ENCODE measurements at places on chromosomes 7 and 10. TPM values are rescaled to one million over a fixed set of nuclear protein-coding genes. Genes with fewer than 3 reads are reported as not detected.

DNA sequence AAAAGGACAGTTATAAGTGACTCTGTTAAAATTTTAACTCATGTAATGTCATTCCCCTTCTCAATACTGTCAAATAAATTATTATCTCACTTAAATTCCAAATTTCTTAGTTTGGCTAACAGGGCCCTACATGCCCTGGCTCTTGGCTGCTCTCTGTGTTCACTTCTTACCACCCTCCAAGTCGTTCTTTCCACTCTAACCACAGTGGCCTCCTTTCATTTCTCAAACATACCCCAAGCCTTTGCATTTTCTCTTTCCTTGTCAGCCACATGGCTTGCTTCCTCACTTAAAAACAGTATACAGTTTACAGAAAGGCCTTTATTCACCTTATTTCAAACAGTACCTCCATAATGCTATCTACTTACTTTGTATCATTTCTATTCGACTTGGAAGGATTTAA lies 737.1 kb upstream of the ZWINT start:
- DNase-seq: no peak

DNA sequence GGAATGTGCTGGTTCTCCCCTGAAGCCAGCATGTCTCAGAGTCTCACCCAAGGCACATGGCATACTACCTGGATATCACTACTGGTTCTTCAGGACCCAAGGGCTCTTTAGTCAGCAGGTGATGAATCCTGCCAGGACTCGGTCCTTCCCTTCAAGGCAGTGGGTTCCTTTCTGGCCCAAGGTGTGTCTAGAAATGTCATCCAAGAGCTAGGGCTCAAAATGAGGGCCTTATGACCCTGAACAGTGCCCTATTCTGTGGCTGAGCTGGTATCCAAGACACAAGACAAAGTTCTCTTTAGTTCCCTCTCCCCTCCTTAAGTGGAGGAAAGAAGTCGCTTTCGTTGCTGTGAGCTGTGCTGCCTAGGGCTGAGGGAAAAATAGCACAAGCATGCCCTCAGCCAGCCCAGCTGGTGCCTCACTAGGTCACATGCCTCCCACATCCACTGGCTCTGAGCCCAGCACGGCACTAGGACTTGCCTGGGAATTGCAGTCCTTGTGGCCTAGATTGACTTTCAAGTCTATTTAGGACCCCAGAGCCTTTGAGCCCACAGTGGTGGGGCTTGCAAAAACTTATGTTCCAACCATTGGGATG lies 106.0 kb downstream of the BMS1 start:
- DNase-seq: no peak

- no peak for DNase-seq
Observed at GRCh38 chr7:155374276-155375252, 76.9 kb downstream of the INSIG1 start.

DNA sequence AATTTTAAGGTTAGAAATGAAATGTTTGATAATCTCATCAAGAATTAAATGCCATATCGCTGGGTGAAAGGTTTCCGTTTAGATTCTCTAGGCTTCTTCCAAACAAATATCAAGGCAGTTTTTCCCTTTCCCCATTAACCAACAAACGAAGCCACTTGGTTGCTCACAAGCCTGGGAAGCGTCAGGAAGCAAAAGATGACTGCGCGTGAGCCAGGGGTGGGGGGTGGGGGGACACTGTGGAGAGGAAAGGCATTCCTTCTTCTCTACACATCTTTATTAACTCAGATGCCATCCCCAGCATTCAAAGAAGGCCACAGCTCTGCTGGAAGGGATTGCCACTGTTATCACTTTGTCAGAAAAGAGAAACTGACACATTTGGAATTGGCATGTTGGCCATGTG lies 207.1 kb downstream of the TRIL start:
- DNase-seq: no peak

DNA sequence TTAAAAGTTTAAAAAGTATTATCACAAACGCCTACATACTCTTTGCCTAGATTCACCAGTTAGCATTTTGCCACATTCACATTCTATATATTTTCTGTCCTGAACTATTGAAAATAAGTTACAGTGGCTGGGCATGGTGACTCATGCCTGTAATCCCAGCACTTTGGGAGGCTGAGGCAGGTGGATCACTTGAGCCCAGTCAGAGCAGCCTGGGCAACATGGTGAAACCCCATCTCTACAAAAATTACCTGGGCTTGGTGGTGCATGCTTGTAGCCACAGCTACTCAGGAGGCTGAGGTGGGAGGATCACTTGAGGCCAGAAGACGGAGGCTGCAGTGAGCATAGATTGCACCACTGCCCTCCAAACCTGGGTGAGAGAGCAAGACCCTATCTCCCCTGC lies 5.3 kb downstream of the ARPC1A start:
- no peak for DNase-seq

FAM20C gene
- 52.6 TPM for total RNA-seq

- peak; percentile 24 for DNase-seq
Observed at GRCh38 chr10:111209692-111210091, 132.9 kb downstream of the ADRA2A start.

DNA sequence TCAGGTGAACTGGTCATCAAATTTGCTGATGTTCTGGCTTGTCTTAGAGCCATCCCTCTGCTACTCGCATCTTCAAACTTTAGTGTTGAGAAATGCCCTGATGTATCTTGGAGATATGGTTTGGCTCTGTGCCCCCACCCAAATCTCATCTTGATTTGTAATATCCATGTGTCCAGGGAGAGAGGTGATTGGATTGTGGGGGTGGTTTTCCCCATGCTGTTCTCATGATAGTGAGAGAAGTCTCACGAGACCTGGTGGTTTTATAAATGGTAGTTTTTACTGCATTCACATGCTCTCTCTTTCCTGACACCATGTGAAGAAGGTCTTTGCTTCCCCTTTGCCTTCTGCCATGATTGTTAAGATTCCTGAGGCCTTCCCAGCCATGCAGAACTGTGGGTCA lies 74.0 kb upstream of the AFAP1L2 start:
- DNase-seq: no peak

TMEM236 gene
- total RNA-seq: not detected

DNA sequence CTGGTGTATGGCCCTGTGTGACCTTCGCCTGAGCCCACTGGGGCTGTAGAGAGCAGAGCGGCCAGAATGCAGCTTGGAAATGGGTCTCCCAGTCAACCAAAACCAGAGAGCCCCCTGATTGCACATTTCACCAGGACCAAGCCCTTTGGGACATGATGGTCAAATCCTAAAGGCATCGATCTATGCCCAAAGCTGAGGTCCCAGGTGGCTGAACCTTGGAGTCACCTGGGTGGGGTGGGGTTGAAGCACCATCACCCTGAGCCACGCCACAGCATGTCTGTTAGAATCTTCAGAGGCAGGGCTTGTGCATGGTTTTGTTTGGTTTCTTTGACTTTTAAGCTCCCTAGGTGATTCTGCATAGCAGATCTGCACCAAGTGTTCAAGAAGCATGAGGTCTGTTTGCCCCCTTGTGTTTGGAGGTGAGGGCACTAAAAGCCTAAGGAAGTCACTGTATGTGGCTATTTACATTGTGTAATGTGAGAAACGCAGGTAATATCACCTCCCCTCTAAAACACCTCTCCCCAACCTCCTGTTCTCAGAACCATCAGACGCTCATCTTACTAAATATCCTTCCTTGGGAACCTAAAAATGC lies 9.6 kb downstream of the PKD1L1 start:
- no peak for DNase-seq

DNA sequence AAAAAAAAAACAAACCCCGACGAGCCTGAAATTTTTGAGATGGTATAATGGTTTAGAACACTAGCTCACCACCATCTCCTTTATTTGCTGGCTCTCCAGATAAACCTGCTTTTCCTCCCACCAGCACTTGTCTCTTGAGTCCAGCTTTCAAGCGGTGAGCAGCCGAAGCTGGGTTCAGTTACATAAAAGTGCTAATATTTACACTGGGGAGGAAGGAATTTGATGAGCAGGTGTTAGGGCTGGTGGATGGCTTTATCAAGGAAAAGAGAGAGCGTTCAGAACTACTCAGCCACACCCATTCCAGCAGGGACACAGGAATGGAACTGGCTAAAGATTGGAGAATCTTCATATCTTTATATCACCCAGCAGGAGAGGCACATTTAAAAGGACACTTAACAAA lies 6.6 kb upstream of the CALML3 start:
- no peak for DNase-seq

- no peak for DNase-seq
Observed at GRCh38 chr7:117217106-117218035, 105.5 kb downstream of the WNT2 start.
